GM10248 (cell line): ENCODE measurements at places on chromosomes 6 and 20.

DNA sequence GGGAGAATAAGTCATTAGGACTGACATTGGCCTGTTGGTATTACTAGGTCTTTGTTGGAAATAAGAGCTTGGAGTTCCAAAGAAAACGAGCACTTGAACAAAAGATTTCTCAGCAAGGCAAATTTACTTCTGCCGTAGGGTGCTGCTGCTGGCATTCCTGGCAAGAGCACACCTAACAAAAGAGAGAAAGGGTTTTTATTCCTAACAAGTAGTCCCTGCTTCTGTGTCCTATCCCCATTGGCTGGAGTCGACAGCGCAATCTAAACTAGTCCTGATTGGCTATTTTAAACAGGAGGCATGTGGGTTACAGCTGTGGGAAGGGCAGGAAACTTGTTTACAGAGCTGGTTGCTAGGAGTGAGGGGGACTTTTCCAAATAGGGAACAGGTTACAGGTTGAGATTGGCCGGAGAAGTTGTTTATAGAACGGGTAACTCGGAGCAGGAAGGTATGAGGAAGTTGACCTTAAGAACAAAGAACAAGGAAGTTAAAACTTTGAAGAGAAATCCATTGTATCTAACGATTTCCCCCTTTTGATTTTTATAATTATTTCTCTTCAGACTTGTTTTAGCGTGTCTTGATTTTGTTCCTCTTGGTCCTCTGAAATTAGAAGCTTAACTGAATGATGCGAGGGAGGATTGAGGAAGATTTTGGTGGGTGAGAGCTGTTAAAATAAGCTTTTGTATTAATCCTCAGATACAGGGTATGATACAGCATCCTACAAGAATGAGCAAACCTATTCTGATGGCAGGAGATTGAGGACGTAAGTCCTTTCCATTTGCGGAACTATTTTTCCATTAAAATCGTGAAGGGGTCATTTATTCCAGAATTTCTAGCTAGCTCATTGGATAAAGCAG is 3.4 kb upstream of the ZNFX1 start:
- no peak for DNase-seq

DNA sequence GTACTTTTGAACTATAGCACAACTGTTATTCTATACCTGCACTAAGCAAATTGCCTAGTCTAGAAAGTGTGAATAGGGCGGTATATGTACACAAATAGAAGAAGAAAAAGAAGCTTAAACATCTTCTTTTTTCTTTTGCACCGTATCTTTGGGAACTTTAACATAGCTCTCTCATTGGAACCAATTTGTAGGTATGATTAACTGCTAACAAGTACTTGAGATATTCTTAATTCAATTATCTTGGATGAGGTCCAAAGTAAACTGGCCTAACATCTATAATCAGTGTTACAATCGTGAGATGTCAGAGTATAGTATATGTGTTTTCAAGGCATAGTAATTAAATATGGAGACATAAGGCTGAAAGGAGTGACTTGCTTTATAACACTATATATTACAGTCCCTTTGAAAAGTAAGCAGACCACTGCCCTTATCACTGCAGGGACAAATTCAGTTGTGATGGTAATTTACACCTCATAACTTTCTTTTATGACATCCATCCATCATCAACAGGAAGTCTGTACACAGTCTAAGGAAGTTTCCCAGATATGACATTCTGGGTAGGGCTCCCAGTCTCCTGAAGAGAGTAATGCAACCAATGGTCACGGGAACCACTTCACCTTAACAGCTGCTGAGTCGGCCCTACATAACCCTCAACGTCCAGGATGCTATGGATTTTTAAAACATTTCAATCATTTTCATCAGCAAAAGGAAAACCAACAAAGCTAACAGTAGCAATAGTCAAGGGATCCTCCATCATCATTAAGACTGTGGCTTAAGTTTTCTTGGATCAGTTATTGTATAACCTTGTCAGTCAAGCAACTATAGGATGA is 37.6 kb downstream of the NKAIN2 start:
- DNase-seq: no peak

GRCh38 chr20:25668446-25668845 is 28.2 kb downstream of the ZNF337 start:
- no peak for DNase-seq

- DNase-seq: no peak
Measured at GRCh38 chr20:50968289-50968688, 9.7 kb downstream of the MOCS3 start.

DNA sequence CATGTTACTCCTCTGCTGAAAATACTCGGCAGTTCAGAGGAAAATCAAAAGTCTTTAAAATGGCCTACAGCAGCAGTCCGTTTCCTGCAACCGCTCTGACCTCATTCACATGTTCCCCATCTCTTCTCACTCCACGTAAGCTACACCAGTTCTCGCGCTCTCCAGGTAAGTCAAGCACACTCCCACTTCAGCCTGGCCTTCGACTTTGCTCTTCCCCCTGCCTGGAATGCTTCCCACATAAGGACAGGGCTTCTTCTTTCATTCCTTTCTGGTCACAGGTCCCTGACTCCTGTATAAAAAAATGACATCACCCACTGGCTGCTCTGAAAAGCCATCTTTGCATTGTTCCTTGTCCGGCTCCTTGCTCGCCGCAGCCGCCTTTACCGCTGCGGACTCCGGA is 42.7 kb downstream of the MGME1 start:
- DNase-seq: no peak

GRCh38 chr6:111952821-111953540 is 79.7 kb upstream of the FYN start:
- no peak for DNase-seq

- no peak for DNase-seq
Measured at GRCh38 chr20:36272547-36273220, 33.5 kb upstream of the DLGAP4 start.

- no peak for DNase-seq
Measured at GRCh38 chr6:30206799-30207618, 6.2 kb downstream of the TRIM26 start.

- DNase-seq: no peak
Measured at GRCh38 chr6:70479236-70479635, 65.9 kb downstream of the FAM135A start.

- no peak for DNase-seq
Measured at GRCh38 chr6:38156818-38157565, 337.5 kb downstream of the ZFAND3 start.

GRCh38 chr6:23173234-23173633 is 603.9 kb downstream of the HDGFL1 start:
- no peak for DNase-seq

GRCh38 chr6:118551063-118552053 is 3.3 kb downstream of the PLN start:
- DNase-seq: peak; percentile 35

GRCh38 chr6:166222631-166223030 is 55.0 kb upstream of the TBXT start:
- peak; percentile 3 for DNase-seq

DNA sequence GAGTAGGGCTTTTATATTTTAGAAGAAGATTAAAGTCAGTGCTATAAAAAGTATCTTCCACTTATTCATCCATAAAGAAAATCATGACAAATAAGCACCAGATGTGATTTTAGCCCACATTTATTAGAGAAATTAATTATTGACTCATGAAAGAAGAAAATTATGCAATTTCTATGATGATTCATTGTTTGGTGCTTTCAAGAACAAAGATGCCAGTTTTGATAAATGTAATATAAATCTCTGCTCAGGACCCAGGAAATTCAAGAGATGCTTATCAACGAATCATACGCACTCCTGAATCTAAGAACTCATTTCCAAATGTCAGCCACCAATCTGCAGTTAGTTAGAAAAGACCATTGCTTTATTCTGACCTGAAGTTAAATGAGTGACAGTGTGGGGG is 211.4 kb downstream of the ARHGAP18 start:
- no peak for DNase-seq

GRCh38 chr6:153104220-153104619 is 26.9 kb downstream of the RGS17 start:
- no peak for DNase-seq

DNA sequence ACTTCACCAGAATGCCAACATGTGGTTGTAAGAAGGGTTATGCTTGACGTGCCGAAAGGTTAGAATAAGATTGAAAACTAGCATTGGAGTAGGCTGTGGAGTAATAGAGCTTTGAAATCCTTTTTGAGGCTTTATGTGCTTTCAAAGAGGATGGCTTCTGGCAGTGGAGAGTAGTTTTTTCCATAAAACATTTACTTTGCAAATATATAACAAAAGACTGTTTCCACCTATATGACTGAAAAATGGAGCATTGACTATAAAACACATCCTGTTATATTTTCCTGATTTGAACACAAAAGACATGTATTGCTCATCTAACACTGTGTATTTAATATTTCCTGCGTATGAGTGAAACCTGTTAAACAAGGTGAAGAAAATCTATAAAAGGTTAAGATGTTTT is 38.8 kb downstream of the ZFAND3 start:
- no peak for DNase-seq

GRCh38 chr6:516213-516612 is 124.7 kb downstream of the IRF4 start:
- no peak for DNase-seq

DNA sequence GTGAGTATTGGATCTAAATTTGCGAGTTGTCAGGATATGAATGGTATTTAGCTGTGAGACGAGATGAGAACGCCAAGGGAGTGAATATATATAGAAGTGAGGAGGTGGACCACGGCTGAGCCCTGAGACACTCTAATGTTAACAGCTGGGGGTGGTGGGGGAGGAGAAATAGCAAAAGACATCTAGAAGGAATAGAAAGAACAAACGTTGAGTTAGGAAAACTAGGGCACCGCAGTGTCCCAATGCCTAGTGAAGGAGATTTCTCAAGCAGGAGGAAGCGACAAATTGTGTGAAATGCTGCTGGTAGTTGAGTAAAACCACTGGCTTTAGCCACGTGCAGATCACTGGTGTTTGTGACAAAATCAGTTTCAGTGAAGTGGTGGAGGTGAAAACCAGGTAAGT is 56.9 kb downstream of the CD164 start:
- no peak for DNase-seq

- DNase-seq: peak; percentile 47
Measured at GRCh38 chr20:50911716-50912115, 19.5 kb downstream of the ADNP start.

GRCh38 chr20:40433341-40433861 is 255.6 kb downstream of the MAFB start:
- no peak for DNase-seq

- no peak for DNase-seq
Measured at GRCh38 chr20:41524980-41525613, 93.1 kb downstream of the CHD6 start.

- no peak for DNase-seq
Measured at GRCh38 chr6:7758456-7758855, 32.6 kb downstream of the BMP6 start.

DNA sequence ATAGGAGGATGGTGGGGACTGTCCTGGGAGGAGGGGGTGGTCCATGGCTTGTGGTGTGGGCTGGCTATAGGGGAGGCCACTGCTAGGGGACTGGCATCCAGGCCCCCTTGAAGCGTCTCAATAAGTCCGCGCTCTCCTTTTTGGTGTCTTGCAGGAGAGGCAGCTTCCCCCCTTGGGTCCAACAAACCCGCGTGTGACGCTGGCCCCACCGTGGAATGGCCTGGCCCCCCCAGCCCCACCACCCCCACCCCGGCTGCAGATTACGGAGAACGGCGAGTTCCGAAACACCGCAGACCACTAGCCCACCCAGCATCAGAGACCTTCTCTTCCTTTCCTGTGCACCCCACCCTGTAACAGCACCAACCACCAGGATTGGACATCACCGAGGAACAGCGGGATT is 2.8 kb upstream of the ZBTB9 start:
- peak; percentile 7 for DNase-seq
